ENCODE measurements at places on chromosomes 3 and 15.

DNA sequence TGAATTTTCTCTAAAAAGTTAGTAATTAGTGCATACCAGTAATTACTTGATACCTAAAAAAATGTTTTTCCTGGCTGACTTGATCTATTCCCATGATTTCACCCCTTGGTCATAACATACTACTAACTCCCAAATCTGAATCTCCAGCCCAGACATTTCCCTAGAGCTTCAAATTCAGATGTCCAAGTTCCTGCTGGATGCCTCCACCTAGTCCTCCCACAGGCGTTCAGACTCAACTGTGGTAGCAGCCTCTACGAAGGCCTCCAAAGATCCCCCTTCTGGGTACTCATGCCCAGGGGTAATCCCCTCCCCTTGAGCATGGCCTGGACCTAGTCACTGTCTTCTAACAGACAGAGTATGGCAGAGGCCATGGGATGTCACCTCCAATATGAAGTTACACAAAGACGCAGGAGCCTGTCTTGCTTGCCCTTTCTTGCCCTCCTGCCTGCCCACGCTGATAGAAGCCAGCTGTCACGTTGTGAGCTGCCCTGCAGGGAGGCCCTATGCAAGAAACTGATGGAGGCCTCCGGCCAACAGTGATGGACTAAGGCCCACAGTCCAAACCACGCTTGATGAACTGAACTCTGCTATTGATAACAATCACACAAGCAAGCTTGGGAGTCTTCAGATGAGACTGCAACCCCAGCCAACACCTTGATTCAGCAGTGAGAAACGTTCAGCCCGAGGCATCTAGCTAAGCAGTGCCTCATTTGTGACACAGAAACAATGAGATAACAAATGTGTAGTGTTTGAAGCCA is 8.6 kb upstream of the FBN1 start:
- no peak for DNase-seq

GRCh38 chr15:95609096-95609495 is 721.4 kb upstream of the NR2F2 start:
- DNase-seq: no peak

- no peak for DNase-seq
These were observed 27.0 kb downstream of the PTH1R start for GRCh38 chr3:46904303-46905212.

GRCh38 chr15:70033529-70034140 is 64.1 kb downstream of the TLE3 start:
- DNase-seq: no peak

GRCh38 chr3:66484106-66484844 is 16.5 kb downstream of the LRIG1 start:
- DNase-seq: no peak

DNA sequence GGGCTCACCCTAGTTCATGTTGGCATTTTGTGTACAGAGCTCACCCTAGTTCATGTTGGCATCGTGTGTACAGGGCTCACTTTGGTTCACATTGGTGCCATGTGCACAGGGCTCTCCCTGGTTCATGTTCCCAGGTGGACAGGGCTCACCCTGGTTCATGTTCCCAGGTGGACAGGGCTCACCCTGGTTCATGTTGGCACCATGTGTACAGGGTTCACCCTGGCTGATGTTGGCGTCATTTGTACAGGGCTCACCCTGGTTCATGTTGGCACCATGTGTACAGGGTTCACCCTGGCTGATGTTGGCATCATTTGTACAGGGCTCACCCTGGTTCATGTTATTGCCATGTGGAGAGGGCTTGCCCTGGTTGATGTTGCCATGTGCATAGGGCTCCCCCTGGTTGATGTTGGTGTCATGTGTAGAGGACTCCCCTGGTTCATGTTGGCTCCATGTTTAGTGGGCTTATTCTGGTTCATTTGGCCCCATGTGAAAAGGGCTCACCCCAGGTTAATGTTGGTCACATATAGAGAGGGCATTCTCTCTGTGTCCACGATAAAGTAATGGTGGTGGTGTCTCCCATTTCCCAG is 31.7 kb upstream of the NR2C2 start:
- no peak for DNase-seq

DNA sequence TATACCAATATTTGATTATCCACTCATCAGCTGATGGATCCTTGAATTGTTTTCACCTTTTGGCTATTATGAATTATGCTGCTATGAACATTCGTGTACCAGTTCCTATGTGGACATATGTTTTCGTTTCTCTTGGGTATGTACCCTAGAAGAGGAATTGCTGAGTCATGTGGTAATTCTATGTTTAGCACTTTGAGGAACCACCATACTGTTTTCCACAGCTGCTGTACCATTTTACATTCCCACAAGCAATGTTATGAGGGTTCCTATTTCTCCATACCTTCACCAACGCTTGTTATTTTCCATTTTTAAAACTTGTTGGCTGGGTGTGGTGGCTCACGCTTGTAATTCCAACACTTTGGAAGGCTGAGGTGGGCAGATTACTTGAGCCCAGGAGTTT is 62.9 kb downstream of the RPLP1 start:
- DNase-seq: no peak

- no peak for DNase-seq
These were observed 2.2 kb downstream of the TEX264 start for GRCh38 chr3:51673181-51673801.

DNA sequence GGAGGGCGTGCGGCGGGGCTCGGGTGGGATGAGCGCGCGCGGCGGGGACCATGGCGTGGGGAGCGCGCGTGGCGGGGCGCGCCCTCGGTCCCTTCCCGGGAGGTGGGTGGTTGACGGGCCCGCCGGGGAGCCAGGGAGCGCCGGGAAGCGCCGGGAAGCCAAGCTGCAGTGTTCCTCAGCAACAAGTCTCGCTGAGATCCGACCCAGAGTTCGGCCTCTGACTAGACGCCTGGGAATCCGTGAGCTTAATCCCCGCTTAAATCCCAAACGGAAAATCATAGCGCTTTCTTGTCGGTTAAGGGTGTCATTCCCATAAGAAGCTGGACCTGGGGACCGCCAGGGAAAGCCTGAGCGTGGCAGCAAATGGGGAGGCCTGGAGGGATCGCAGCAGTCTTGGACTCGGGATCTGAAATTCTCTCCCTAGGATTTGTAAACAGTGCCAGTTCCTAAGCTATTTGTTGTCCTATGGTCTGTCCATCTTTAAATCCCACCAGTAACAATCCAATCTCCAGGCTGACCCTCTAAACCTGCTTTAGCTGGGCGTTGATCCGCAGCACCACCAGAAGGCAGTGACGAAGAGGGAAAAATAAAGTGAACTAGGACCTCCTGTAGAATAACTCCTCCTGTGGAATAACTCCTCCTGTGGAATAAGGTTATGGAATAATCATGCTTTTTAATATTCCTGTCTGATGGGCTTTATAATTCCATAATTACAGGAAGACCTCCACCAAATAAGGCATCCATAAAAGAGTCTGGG is 570 bp upstream of the NEDD4 start:
- no peak for DNase-seq

DNA sequence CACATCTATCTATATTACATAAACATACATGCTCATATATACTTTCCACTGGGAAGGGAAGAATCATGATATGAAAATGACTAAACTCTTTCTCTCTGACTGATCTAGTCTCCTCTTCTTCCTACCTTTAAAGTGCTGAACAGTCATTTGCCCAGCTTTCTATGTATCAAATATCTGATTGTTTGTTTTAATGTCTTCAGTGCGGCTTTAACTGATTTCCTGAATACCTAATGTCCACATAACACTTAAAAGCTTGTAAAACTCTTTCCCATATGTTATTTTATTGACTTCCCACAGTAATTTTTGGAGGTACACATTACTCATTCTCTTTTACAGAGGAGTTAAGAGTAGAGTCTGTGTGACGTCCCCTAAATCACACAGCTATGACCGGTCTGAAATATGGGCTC is 28.2 kb downstream of the CPOX start:
- DNase-seq: no peak

- DNase-seq: no peak
These were observed 19.0 kb downstream of the AGTR1 start for GRCh38 chr3:148716657-148717056.

DNA sequence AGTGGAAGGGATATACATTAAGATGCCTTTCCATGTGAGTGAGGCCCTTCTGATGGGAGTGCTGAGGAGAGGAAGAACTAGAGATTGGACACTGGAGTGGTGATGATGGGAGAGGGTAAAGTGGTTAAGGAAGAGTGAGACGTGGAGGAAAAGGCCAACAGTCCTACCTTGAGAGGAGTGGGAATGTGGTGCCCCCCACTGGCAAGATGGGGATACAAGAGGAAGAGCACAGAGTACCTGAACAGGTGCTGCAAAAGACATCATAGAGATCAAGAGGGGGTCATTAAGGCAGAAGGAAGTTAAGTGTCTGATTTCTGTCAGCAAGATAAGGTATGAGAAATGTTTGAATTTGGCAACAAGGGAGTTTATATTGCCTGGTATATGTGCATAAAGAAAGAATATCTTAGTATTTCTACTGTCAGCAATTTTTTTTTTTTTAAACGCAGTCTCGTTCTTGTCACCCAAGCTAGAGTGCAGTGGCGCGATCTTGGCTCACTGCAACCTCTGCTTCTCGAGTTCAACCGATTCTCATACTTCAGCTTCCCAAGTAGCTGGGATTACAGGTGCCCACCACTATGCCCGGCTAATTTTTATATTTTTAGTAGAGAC is 34.0 kb downstream of the ARIH2 start:
- no peak for DNase-seq

GRCh38 chr15:38678281-38678680 is 113.7 kb upstream of the RASGRP1 start:
- DNase-seq: no peak

DNA sequence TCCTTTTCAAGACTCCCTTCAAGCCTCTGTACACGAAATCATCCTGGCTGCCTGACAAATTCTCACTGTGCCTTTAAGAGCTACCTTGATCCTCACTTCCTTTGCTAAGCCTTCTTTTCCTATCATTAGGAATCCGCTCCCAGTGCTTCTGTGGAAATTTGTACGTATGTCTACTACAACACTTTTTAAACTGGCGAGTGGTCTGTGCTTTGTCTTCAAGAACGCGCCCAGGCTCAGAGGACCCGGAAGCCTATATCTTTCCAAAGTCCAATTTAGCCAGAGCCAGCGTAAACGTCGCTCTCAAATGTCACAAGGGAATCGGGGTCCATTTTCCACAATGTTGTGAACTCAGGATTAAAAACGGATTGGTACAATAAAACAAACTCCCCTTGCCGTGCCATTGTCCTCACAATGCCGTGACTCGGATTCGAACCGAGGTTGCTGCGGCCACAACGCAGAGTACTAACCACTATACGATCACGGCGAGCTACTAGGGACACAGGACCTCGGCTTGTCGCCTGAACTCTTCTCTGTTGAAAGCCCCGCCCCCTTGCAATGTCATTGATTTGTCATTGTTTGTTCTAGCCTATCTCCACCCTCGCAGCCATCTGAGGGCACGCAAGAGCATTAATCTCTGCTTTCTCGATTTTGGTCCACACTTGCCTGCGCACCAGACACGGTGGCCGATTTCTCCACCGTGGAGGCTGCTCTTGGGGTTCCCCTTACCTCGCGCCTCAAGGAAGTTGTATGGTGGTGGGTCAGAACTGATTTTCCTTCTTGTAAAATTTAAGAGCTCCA is 12.4 kb upstream of the SHF start:
- DNase-seq: peak; percentile 92

DNA sequence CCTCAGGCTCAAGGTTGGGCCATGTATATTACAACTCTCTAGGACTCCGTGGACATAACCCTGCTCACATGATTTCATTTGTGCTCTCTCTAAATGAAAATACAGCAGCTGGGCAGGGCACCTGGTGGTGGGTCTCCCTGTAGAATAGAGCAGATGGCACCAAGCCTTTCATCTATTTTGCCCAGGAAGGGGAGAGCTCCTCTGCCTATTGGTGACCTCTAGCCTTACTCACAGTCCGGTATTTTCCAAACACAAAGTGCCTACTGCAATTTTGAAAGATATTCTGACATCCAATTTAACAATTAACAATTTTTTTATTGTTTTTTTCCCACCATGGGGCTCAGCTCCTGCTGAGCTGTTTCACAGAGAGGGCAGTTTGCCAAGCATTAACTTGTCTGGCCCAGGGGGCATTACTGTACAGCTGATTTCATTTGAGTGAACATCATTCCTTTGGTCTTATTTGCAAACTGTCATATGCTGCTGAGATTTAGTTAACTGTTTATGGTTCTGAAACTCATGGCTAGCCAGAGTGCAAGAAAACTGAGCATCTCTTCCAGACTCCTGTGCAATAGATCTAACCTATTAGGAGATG is 474.0 kb downstream of the EPHB1 start:
- DNase-seq: no peak

- DNase-seq: no peak
These were observed 76.8 kb upstream of the ARL6 start for GRCh38 chr3:97687734-97688133.

- DNase-seq: no peak
These were observed 20.5 kb downstream of the RBP2 start for GRCh38 chr3:139455855-139456254.

GRCh38 chr3:141452045-141452444 is 34.8 kb upstream of the RASA2 start:
- no peak for DNase-seq

DNA sequence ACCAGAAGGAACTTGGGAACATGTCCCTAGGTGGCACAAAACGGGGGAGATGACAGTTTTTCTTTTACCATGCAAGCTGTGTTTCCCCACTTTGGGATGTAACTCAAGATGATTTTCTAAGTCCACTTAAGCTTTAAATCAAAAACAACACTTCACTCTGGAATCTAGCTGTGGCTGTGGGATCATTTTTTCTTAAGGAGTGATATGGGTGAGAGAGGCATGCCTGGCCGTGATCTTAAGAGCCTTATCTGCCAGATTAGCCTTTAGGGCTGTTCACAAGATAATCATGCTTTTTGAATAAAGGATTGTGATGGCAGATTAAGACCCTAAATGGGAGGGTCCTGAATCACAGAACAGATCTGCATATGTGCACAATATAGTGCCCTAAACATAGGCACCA is 384.8 kb upstream of the SEMA6D start:
- DNase-seq: no peak

- DNase-seq: no peak
These were observed 56.7 kb upstream of the MYRIP start for GRCh38 chr3:39752751-39753150.

GRCh38 chr3:55380561-55380960 is 106.5 kb downstream of the WNT5A start:
- no peak for DNase-seq

GRCh38 chr15:28084547-28084946 is 14.6 kb downstream of the OCA2 start:
- no peak for DNase-seq

GRCh38 chr3:151611419-151611818 is 122.3 kb upstream of the AADACL2 start:
- no peak for DNase-seq

DNA sequence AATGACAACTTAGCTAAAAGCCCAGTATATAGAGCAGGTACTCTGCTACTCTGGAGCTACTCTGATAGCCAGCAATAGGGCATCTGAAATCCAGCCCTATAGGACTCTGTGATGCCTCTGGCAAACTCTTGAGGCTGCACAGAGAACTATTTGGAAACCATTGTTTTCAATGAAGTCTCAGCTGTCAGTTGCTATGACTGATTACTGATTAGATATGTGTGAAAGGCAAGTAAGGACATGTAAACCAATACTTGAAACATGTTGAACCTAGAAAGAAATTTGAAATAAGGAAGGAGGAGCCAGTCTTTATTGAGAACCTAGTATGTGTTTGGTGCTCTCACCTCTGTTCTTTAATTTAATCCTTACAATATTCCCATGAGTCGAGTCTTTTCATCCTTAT is 40.2 kb upstream of the CRTC3 start:
- DNase-seq: no peak

All from stimulated activated CD8-positive, alpha-beta memory T cell treated with anti-CD3 and anti-CD28 coated beads, Interleukin-7, amount 100 ng/mL, for 24 hours (primary cell).